GM12891 (cell line): ENCODE measurements at places on chromosomes 4 and X.

DNA sequence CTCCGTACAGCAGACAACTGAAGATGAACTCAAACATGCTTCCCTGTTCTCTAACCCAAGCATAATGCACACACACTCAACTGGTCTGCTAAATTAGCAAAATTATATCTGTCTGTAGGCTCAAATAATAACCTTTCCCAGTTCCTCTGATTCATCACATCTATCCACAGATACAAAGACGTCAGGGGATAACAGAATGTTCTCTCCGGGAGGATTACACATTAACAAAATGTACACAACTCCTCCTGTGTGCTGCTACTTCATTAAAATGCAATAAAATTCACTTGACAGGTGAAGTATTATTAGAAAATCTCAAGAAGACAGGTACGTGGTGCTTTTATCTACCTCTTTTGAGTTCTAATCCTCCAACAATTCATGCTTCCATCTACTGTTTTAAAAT lies 57.4 kb downstream of the FAT1 start:
- DNase-seq, result no peak

GRCh38 chr4:53781629-53782457 lies 190.6 kb upstream of the LNX1 start:
- no peak for DNase-seq

DNA sequence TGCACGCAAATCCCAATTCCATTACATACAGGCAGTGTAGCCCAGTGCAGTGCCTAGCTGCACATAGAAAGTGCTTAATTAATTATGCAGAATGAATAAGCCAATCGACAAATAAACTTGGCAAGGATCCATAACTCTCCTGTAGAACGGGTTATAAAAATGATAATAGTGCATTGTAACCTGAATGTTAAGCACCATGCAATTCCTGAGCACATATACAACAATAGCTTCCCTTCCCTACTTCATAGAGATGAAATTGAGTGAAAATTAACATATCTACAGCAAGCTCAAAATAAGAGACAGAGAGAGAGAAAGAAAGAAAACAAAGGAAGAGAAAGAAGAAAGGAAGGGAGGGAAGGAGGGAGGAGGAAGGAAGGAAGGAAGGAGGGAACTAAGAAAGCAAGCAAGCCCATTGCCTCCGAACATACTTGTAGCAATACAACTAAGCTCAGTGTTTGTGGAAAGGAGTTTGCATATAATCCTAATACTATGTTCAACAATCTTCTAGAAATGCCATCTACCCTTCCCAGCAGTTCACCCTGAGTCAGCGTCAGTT lies 1074.0 kb upstream of the LCORL start:
- DNase-seq, result no peak

DNA sequence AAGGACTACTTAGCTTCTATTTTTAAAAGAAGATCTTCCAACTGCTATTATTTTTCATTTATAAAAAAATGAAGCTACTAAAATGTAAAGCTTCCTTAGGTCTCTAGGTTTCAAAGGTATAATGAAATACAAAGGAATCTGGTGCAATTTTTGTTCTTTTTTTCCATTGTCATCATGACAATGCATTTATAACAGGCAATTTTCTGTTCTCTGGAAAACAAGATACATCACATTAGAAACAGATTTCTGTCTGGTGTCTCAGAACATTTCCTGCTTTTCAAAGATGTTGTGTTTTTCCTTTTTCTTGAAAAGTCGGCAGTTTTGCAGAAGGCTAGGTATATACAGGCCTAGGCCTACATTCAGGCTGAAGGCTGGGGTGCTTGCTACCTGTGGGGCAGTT lies 63.6 kb upstream of the ATP8A1 start:
- no peak for DNase-seq

DNA sequence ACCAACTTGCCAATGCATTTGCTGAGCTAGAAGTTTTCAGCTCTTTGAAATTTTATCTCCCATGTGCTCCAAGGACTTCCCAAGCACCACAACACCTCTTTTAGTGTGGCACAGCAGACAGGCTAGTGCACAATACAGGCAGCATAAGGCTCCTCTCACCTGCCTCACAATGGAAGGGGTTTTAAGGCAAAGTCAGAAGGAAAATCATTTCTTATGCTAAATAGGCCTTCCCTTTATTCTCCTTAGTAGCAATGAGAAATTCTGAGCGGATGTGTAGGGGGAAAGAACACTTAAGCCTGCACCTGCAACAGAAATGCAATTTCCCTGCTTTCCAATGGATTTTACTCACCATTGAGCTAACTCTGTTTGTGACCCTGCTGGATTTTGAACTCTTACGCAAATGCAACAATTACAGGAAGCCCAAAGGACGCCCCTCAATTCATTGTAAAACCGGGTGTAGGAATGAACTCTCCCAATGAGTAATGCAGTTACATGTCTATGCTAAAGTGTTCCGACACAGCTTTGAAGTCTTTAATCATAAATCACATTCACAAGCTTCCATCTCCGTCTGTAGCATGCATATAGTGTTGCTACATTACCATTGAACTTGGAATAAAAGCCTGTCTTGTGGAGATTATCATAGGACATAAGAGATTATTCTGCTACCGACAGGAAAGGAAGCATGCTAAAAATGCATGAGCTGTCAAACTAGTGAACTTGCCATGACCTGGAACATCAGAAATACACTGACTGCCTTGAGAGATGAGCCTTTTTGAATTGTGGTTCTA lies 1084.9 kb downstream of the RPA4 start:
- DNase-seq, result no peak

GRCh38 chr4:40842725-40843423 lies 93.1 kb downstream of the NSUN7 start:
- no peak for DNase-seq

DNA sequence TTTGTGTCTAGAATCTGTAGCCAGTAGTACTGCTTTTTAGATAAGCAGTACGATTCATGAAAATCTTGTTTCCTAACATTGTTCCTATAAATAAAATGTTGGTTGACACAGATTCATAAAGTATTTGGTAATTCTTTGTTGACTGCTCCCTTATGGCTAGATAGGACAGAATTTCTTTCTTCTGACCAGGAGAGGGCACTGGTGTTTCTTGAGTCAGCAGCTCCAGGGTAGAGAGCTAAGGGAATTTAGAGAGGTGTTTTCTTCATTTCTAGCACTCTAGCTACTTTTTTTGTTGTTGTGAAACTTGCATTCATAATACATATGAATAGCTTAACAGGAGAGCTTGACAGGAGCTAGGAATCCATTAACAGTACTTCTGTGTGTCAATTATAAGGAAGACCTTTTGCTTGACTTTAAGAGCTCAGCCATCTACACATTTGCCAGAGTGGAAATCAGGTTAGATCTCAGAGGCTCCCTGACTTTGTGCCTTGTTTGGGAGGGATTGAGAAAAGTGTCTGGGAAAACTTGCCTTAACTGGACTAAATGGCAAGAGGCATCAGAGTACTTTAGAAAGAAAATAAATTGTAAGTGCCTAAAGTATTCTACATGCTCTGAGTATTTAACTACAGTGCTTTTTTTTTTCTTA lies 756.1 kb downstream of the SH3BGRL start:
- peak; percentile 0 for DNase-seq

DNA sequence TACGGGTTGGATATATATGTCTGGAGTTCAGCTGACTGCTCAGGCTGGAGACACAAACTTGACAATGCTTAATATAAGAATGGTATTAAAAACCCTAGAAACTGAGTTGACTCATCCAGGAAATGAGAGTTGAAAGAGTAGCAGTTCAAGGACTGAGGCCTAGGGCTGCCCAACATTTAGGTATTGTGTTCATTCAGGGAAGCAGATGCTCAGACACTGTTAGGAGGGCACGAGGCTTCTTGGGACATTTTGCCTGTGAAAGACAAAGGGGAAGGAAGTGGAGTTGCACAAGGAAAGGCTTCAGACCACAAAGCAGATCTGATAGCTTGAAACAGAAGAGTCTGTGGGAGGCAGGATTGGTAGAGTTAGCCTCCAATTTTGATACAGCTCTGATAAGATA lies 52.0 kb upstream of the HS3ST1 start:
- no peak for DNase-seq

DNA sequence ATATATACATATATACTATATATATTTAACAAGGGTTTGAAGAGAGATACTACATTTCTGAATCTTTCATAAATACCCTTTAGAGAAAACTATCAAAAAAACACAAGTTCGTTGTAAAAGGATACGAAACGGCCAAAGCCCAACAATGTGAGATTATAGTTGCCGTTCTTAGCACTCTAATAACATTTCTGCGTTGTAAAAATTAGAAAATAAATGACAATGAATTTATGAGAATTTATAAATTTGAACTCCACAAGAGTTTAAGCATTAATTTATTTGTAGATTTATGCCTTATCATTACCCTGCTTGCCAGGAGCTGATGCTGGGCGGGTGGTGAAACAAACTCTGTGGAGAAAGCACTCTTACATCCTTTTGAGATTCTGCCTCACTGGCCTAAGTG lies 1.1 kb downstream of the WDR17 start:
- no peak for DNase-seq

DNA sequence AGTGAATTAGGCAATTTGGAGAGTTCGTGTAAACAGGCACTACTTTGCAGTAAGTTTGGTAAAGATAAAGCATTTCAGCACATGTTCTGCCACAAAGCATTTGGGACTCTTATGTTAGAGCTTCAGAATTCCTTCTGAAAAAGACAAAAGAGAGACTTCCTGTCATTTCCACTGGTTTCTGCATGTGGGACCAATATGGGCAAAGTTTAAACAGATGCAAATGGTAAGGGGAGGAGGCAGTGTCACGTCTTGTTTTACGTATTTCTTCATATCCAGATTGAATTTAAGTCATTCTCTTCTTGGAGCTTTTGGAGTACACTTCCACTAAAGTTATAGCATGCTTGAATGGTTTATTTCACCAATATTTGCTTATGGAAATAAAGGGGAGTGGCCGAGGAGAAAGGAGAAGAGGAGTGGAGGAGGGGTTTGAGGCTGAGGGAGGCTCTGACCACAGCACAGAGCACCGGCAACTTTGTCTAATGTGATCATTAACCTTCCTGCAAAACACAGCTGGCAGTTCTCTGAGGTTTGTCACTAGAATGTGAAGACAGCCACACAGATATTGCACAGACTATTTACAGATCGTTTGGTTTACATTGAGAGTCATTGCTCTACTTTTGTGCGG lies at the start of gene APELA:
Gene APELA (plus strand): TSS at position 479 of the 625 bp plus-strand sequence. CDS start 154 bp downstream, outside the sequence.
- no peak for DNase-seq

GRCh38 chr4:186015212-186015817 lies 53.6 kb upstream of the TLR3 start:
- no peak for DNase-seq

GRCh38 chr4:57691370-57691769 lies 581.2 kb upstream of the IGFBP7 start:
- no peak for DNase-seq

- no peak for DNase-seq
These were observed 7.2 kb upstream of the PITX2 start for GRCh38 chr4:110629780-110630687.

- no peak for DNase-seq
These were observed 7.4 kb downstream of the TMEM31 start for GRCh38 chrX:103718120-103718519.

- DNase-seq, result no peak
These were observed 446.9 kb downstream of the TMA16 start for GRCh38 chr4:163941221-163941905.

DNA sequence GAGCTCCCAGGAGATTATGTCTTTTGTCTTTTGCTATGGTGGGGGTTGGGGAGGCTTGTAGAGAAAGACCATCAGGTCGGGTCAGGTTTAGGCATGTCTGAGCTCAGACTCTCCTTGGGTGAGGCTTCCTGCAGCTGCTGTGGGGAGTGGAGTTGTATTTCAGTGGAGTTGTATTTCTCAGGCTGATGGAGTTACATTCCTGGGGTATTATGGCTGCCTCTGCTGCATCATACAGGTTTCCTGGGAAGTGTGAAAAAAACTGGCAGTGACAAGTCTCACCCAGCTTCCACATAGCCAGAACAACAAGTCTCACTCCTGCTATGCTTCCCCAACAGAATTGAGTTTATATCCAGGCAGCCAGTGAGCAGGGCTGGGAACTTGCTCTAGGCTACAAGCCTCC lies 119.3 kb downstream of the VSIG4 start:
- DNase-seq, result no peak

- no peak for DNase-seq
These were observed 1.5 kb downstream of the ZNF718 start for GRCh38 chr4:125833-126232.

DNA sequence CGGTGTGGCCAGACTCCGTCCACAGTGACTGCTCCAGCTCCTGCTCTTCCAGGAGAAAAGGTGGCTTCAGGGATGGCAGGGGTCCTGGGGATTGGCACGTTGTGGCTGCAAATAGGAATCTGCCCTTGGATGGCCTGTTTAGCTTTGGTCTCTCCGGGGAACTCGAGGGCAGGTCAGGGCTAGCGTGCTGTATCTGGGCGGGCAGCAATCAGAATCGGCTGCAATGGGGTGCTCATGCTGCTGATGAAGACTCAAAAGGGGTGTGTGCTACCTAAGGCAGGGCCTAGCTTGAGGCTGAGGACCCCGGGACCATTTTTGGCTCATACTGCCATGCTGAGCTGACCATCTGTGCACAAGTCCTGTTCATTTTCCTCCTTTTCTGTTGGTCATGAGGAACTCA lies 51.3 kb downstream of the RGS12 start:
- no peak for DNase-seq

DNA sequence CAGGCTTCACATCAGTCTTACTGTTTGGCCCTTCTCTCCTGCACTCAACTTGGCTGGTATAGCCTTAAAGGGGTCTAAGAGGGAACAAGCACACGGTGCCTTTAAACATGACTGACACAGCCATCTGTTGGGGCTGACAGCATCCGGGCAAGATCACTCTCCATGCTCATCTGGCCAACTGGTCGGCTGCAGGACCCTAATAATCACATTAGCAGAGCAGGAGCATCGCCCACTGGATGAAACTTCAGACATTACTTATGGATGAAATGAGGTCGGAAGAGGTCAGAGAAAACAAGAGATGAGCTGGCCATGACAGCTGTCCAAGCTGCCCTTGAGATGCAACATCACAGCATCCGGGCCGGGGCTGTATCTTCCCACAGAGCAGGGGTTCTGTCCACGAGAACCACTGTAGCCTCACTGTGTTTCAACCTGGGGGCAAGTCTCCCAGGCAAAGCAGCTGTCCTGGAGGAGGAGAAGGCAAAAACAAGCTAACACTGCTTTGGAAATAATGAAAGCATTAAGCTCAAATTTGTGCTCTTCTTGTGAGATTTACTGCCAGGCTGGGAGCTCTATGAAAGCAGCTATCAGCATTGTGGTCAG lies 94.4 kb upstream of the TTC29 start:
- DNase-seq, result no peak

DNA sequence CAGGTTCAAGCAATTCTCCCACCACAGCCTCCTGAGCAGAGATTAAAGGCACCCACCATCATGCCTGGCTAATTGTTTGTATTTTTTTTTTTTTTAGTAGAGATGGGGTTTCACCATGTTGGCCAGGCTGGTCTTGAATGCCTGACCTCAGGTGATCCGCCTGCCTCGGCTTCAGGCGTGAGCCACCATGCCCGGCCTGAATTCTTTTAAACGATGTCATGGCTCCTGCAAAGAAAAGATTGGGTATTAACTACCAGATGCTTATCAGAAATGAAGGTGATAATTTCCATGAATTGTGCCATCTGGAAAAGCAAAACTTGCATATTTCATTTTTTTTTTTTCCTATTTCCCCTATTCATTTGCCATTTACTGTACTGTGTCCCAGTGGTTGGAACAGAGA lies 195.7 kb upstream of the IGFBP7 start:
- DNase-seq, result no peak
